GM12878 (cell line): ENCODE measurements at places on chromosomes 11 and 22.

- DNase-seq: no peak
These were observed 10.1 kb downstream of the DUSP8 start for GRCh38 chr11:1561955-1562354.

DNA sequence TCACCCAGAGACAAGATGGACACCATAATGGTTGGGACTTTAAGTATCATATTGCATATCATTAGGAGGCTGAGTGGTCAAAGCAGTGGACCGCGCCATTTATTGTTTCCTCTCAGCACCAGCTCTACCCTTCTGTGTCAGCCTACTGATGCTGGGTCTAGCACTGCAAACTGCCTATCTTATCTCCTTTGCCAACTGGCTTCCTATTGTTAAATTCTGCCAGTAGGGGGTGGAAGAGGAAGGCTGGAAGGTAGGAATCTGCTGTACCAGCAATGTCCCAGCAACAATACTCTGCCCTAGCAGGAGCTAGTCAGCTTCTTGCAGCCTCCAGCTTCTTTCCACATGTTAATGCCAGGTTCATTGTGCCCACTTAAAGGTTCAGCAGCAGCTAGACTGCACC, 367.1 kb upstream of the PDGFD start:
- no peak for DNase-seq

GRCh38 chr11:60376601-60377000, 1.7 kb upstream of the MS4A7 start:
- no peak for DNase-seq

- no peak for DNase-seq
These were observed 17.9 kb downstream of the SEC14L3 start for GRCh38 chr22:30453731-30454510.

DNA sequence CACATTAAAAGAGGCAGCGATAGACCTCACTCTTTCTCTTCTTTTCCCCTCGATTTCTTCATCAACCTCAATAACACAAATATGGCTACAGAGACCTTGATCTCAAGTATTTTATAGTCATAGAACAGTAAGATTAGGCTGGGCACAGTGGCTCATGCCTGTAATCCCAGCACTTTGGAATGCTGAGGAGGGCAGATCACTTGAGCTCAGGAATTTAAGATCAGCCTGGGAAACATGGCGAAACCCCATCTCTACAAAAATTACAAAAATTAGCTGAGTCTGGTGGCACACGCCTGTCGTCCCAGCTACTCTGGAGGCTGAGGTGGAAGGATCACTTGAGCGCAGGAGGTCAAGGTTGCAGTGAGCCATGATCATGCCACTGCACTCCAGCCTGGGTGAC, 14.6 kb downstream of the SLN start:
- DNase-seq: no peak

GRCh38 chr22:36818010-36818642, 1.3 kb upstream of the PVALB start:
- no peak for DNase-seq

DNA sequence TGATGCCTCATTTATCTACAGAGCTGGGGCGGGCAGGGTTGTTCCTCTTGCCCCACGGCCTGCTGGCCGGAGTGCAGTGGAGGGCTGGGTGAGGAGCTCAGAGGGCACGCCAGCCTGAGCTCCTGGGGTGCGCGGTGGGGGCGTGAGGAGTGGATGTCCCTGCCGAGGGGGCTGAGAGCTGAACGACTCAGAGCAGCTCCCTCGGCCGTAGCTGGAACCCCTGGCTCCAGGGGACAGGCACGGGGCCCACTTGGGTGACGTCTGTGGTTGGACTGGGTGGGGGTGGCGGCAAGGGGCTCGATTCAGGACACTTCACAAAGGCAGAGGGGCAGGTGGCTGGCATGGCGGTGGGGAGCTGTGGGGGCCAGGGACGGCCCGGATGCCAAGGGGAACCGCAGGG, 62.4 kb downstream of the TRMU start:
- no peak for DNase-seq

DNA sequence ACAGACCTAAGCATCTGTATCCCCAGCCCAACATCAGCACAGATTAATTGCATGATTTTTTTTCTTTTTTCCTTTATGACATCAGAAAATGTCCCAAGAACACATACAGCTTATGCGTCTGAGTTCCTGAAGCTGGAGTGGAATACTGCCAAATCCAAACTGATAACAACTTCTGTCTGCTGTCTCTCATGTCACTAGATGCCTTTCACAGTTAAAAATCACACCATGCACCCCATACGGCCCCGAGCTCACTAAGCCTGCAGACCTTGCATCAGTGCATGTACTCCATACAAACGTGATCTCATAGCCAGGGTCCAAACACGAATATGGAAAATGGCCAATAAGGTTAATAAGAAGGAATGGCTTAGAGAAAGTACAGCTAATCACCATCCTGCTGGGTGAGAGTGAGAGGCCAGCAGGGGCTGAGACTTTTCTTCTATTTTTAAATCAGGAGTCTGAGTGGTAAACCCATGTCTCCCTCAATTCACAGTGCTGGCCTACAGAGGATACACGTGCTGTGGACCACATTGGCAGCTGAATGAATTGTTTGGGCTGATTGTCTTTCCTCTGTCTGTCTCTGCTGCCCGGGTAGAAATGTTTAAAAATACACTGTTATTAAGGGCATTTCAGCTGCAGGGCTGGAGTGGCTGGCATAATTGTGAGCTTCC, 350.6 kb upstream of the RAG2 start:
- DNase-seq: no peak

GRCh38 chr11:111589886-111590499, 12.3 kb upstream of the SIK2 start:
- no peak for DNase-seq

DNA sequence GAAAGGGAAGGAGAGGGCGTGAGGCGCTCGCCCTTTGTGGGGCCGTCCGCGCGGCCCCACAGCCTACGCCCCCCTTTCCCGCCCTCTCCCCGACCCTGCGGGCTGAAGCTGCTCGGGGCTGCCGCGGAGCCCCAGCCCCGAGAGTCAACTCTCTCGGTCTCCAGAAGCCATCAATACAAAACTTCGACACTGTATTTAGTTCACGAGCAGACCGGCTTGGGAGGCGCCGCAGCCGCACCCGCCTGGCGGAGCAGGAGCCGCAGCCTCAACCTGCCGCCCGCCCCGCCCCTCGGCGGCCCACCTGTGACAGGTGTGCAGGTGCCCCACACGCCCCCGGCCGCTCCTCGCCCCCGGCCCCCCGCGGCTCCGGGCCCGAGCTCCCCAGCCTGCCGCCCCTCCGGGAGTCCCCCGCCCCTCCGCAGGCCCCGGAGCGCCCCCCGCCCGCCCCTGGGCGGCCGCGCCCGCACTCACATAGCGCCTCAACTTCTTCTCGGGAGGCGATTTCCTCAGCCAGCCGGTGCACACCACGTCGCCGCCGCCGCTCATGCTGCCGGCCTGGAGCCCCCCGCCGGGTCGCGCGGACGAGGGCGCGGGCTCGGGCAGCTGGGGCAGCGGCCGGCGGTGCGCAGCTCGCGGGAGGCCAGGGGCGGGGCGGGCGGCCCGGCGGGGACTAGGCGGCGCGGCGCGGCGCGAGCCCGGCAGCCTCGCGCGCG, at the start of gene GAB2:
Gene GAB2 (minus strand): TSS at position 646 of the 713 bp plus-strand sequence. CDS start 100 bp downstream, at position 546.
- no peak for DNase-seq

- DNase-seq: no peak
These were observed 34.4 kb upstream of the RCN1 start for GRCh38 chr11:32056438-32056837.

DNA sequence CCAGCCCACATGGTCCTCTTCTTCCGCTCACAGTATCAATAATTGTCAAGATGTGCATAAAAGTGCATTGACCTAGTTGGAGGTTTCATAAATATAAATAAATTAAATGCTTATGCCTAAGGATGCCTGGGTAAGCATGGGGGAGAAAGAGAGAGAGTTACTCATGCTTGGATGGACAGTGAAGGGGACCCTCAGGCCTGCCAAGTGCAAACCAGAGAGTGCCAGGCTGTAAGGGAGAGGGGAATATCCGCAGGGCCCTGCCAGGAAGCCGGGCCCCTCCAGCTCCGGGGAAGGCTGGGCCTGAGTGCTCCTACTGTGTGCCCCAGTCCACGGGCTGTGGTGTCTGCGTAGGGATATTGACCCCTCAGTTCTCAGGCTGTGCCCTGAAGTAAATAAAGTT, 214.6 kb downstream of the DSCAML1 start:
- DNase-seq: no peak

DNA sequence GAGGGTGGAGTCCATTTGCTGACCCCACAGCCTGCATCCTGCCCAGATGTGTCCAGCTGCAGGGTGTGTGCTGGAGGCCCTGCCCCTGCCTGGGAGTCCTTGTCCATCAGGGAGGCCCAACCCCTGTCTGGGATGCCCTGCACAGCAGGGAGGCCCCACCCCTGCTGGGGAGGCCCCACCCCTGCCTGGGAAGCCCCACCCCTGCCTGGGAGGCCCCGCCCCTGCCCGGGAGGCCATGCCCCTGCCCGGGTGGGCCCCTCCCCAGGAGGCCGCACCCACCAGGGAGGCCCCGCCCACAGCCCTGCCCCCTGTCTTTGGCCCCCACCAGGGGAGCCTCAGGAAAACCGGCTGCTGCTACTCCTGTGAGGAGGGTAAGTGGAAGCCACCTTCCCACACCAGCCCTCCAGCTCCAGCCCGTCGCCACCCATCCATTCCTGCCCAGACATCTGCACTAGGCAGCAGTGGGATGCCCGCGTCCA, 37.2 kb downstream of the MUC5B start:
- DNase-seq: no peak

DNA sequence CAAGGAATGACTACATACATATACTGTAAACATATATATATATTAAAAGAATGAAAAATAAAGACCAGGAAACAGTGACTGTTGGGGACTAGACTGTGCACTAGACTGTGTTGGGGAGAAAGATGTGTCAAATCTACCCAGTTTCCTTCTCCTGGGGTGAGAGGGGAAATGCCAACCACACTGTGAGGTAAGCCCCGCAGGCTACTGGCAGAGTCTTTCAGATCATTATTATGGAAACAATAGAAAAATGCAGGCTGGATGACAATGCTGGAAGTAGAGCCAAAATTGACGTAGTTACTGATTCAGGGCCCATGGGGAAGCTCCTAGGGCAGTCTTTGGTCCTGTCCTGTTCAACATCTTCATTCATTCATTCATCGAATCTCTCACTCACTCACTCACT, 101.4 kb downstream of the C11orf58 start:
- no peak for DNase-seq

DNA sequence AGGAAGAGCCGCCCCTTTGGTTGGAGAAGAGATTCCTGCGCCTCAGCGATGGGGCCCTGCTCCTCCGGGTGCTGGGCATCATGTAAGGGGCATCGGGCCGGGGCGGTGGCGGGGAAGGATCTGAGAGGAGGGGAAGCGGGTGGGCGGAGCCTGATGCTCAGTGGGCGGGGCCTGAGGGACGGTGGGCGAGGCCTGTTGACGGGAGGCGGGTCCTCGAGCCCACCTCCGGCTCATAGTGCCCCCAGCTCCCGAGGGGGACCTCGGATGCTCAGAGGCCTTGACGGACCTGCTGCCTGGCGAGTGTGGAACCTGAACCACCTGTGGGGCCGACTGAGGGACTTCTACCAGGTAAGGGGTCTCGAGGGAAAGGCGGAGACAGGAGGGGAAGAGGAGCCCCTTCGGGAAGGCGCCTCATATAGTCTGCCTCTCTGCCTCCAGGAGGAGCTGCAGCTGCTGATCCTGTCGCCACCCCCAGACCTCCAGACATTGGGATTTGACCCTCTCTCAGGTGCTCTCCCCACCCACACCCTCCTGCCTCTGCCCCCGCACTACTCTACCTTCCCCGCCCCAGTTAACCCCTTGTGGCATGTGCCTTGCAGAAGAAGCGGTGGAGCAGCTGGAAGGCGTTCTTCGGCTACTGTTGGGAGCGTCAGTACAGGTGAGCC, 799 bp downstream of the CCDC88B start:
- DNase-seq: no peak

GRCh38 chr22:25929321-25929878, 187.4 kb downstream of the MYO18B start:
- DNase-seq: no peak

GRCh38 chr11:35943713-35944502, at the start of gene LDLRAD3:
Gene LDLRAD3, plus strand, starts transcription at chr11:35944062. Its CDS starts 37 bp downstream, at chr11:35944099.
- no peak for DNase-seq

DNA sequence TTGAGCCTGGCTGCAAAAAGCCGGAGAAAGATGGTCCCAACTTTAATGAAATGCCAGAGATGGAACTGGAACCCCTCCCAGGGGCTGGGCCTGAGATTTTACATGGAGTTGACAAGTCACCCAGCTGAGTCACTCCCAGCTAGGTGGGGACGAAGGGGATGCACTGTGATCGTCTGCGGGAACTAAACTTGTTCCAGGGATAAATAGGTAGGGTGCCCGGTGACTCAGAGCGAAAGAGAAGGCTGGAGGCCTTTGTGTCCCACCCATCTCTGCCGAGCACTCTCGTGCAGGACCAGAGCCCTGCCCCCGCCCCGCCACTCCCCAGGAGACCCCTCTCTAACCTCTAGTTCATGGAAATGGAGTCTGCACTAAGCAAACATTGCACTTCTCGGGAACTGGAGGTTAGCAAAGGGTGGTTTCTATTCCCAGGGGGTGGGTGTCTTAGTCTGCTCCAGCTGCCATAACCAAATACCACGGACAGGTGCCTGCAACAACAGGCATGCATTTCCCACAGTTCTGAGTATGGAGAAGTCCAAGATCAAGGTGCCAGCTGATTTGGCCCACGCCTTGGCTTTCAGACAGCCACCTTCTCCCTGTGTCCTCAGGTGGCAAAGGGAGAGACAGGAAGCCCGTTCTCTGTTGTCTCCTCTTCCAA, 60.7 kb upstream of the FADD start:
- no peak for DNase-seq

DNA sequence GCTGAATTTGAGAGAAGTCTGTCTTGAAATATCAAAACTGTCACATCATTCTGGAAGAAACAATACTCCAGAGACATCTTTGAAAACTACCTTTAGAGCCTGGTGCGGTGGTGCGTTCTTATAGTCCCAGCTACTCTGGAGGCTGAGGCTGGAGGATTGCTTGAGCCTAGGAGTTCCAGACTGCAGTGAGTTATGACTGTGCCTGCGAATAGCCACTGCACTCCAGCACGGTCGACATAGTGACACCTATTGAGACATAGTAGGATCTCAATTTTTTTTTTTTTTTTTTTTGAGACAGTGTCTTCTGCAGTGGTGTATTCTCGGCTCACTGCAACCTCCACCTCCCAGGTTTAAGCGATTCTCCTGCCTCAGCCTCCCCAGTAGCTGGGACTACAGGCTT, 11.5 kb upstream of the AIFM3 start:
- no peak for DNase-seq
